M059J (cell line): ENCODE measurements at places on chromosomes 6 and 20.

- no peak for DNase-seq
These were observed 14.5 kb downstream of the C6orf62 start for GRCh38 chr6:24704468-24704867.

GRCh38 chr6:49958180-49958579 is 5.8 kb downstream of the DEFB114 start:
- no peak for DNase-seq

GRCh38 chr6:28995093-28995650 is 9.9 kb downstream of the ZNF311 start:
- no peak for DNase-seq

GRCh38 chr6:48817333-48818051 is 645.6 kb downstream of the MMUT start:
- no peak for DNase-seq

DNA sequence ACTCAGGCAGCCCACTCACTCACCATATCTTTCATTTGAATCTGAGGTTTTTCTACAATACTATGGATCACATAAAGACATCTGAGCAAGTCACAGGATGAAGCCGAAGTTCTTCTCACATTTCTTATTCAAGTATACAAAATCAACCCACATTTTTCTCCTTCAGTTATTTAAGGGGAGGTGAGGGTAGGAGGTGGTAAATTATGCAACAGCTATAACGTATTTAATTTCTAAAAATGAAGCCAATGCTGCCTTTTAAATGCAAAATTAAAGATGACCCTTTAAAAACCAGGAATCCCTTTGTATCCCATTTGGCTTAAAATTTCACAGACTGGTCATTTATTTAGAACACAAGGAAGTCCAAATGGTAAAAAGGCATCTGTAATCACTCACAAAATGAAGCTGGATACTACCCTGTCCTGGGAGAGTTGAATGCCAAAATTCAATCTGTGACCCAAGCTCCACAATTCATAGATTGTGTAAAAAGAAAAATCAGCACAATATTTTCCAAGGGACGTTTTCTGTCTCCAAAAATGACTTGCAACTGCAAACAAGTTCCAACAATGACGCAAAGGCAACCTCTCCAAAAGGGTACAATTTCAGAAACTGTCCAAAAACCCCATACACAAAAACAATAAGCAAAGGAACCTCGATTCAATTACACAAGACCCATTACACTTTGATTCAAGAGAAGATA is 48.8 kb downstream of the EPB41L2 start:
- DNase-seq, result no peak

DNA sequence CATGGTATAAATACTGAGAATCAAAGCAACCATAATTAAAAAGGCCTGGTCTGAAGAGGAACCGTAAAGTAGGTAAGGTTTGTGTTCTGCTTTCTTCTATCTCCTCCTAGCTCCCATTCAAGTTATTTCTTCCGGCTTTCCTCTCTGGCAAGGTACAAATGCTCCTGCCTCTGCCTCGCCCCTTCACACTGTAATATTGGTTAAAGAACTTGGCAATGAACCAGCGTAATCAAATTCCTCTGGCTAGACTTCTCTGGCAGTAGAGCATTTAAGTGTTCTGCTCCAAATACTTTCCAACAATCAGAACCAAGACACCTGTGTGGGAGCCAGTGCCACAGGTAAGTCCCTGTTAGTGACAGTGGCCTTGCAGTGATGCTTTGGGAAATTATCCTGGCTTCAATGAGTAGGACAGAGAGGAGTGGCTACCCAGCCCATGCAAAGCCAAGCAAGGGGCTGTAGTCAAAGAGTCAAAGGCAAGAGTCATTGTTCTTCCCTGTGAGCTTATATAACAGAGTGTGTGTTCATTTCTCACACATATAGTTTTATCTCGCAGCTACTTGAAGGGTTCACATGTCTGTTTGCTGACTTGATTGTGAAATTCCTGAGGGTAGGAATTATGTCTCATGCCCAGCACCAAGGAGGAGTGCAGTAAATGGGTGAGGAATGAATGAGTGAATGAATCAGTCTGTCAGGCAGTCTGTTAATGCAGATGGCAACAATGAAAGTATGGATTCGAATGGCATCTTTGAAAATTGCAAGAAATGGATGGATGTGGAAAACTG is 329.3 kb downstream of the NRN1 start:
- DNase-seq, result no peak

DNA sequence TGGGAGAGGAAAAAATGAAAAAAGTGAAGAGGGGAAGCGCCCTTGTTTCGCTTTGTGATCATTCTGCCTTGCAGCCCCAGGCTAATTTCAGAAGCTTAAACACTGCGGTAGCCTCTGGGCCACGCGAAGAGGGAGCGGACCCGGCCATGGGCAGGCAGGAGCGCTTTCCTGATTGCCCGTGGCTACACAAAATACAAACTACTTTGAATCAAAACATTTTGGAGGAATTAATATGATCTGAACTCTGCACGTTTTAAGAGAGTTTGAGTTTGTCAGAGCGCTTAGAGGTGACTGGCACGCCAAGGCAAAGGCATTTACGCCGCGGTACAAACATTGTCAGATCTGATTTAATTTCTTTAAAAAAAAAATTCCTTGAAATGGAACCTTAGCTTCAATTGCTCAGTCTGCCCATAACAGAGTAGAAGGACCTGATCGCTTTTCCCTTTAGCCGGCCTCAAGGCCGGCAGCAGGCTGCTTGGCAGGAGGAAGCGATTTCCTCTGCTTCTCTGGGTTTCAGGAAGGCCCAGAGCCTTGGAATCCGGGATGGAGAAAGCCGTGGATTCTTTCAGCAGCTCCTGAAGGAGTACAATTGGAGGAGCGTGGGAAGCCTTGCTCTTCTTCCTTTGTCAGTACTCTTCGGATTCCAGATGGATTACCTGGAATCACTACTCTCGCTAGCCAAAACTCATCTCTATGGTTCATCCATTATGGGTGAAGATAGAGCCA is 9.7 kb downstream of the TFAP2D start:
- no peak for DNase-seq

- no peak for DNase-seq
These were observed 51.9 kb downstream of the AKAP12 start for GRCh38 chr6:151291722-151292059.

DNA sequence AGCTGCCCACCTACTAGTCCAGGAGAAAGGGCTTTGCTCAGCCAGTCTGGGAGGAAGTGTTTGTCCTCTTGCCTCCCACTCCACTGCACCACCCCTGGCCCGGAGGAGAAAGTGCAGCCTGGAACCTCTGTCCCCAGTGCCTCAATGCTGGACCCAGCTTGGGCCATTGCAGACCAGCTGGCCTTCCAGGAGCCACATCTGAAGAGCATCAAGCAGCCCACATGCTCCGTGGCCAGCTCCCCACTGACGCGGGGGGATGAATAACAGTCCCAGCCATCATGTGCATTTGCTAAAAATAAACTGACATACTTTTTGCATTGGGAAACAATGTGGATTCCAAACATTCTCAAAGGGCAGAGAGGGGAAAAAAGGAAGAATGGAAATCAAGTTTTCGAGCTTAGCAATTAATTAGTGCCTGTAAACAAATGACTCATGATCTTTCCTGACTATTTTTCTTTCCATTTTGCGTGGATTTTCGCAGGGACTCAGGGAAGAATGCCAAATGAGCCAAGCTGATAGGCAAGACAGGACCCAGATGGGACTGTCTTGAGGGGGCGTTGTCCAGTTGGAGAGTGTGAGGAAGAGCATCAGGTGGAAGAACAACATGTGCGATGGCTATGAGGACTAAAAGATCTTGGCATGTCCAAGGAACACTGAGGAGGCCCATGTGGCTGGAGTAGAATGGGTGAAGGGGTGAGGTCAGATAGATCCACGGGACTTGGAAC is 34.1 kb downstream of the CEBPB start:
- DNase-seq, result peak; percentile 93

DNA sequence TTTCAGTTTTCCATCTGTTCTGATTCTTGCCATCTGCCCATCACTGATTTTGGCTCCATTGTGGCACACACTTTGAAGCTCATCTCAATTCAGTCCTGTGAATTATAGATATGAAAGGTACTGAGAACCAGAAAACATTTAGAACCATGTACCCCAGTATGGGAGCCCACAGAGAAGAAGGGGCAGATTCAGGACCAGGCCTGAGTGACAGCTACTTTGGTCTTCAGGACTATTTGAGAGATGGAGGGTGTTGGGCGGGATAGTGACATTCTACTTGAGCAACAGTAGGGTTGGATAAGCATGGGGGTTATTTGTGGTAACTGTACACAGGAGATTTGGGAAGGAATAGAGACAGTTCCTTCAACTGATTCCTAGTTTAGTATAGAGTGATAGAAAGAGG is 259.2 kb upstream of the MANEA start:
- DNase-seq, result no peak

- DNase-seq, result no peak
These were observed 94.5 kb upstream of the BTN3A2 start for GRCh38 chr6:26270486-26270861.

GRCh38 chr6:75396005-75396800 is 97.4 kb downstream of the FILIP1 start:
- DNase-seq, result peak; percentile 82

DNA sequence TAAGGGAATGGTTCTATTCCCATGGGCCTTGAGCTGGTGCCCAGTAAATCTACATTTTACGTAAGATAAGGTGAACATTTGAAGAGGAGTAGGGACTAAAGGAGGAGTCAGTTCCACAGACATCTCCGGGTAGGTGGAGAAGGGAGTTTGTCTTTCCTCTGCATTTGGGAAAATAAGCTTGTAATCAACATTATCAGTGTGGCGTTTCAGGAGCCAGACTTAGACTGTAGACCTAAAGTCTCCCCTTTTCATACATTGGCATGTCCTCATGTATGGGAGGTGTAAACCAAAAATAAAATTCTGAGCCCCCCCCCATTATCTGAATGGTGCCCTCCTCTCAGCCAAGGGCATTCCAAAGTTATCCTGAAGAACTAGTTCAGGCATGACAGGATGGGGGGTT is 40.2 kb downstream of the NINL start:
- DNase-seq, result no peak

DNA sequence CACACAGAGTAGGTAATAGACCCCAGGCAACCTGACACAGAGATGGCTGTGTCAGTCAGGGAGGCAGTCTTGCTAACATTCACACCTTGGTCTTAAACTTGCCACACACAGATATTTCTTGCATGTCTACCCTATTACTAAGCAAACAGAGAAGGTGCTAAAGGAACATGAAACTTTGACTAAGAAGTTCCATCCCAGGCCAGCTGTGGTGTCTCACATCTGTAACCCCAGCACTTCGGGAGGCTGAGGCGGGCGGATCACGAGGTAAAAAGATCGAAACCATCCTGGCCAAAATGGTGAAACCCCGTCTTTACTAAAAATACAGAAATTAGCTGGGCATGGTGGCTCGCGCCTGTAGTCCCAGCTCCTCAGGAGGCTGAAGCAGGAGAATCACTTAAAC is 222.4 kb upstream of the JARID2 start:
- DNase-seq, result peak; percentile 21

- DNase-seq, result no peak
These were observed 93.4 kb upstream of the NHSL1 start for GRCh38 chr6:138592749-138593123.

DNA sequence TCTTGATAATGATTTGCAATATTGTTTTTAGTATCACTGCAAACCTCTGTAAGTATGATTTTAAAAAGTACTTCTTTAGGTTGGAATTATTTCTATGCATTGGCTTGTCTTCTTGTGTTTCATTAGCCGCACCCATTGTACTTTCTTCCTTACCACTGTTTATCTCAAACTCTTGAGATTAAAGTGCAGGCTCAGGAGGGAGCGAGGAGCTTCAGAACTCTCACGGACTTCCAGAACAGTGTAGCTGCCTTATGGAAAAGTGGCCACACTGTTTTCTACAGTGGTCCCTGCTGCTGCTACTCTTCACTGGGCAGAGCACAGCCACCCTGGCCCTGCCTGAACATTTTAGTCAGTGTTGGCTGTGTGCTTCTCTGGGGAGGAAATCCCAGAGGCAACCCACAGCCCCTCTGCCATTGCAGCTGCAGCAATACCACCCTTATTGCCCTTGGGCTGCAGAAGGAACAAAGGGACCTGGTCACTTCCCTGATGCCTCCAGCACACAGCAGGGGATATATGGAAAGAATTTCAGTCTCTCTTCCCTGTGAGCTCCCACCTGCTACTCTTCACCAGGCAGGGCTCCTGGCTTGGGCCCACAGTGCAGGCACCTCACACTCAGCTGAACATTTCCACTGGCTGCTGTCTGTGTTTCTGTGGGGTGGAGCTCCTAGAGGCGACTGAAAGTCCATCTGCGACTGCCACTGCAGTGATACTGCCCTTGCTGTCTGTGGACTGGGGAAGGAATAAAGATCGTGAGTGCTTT is 91.7 kb upstream of the MAP3K4 start:
- DNase-seq, result no peak

DNA sequence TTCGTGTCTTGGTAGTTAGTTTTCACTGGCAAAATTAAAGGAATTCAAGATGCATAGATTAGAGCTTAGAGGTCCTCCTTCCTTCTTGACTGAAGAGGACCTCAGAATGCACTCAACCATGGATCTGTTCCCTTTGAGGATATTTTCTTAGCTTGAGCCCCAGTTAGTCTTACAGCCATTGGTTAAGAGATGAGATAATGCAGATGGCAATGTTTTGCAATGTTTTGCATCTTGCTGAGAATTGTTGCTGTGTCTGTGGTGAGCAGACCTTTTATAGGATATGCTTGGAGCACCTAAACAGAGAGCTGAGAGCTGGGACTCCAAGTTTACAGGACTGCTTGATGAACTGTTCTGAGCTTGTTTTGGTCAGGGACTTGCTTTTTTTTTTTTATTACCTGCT is 107.5 kb downstream of the TMEM170B start:
- DNase-seq, result peak; percentile 36

DNA sequence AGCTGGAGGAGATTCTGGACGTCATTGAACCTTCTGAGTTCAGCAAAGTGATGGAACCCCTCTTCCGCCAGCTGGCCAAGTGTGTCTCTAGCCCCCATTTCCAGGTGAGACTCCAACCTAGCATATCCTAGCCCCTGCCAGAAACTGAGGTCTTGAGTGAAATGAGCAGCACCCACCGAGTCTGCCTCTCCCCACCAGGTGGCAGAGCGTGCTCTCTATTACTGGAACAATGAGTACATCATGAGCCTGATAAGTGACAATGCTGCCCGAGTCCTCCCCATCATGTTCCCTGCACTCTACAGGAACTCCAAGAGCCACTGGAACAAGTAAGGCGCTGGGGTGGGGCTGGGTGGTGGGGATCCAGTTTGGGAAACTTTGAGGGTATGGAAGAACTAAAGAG is 4.6 kb downstream of the MEA1 start:
- DNase-seq, result peak; percentile 59

- peak; percentile 71 for DNase-seq
These were observed 59.2 kb upstream of the SLC22A23 start for GRCh38 chr6:3516092-3516491.

- peak; percentile 14 for DNase-seq
These were observed 12.8 kb upstream of the IRAK1BP1 start for GRCh38 chr6:78854546-78854945.

- DNase-seq, result no peak
These were observed 2.0 kb downstream of the PI3 start for GRCh38 chr20:45176526-45177267.

- DNase-seq, result peak; percentile 99
These were observed 15.7 kb downstream of the NRSN2 start for GRCh38 chr20:362271-363254.

DNA sequence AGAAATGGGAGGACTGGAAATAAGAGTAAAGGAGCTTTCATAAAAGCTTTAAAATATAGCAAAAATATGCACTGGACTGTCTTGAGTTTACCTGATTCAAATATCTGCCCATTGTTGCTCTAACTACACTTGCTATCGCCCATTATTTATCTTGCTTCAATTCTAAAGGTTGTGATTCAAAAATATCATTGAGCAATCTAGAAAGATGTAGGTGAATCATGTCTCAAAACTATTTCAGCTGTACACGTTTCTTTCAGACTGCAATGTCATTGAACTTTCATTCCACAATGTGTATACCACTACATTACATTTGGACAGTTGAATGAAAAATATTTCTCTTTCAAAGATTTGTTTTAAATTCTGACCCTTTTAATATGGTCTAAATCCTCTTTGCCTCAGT is 545.6 kb downstream of the BMP2 start:
- no peak for DNase-seq
